ENCODE measurements at places on chromosomes 1 and 21.

DNA sequence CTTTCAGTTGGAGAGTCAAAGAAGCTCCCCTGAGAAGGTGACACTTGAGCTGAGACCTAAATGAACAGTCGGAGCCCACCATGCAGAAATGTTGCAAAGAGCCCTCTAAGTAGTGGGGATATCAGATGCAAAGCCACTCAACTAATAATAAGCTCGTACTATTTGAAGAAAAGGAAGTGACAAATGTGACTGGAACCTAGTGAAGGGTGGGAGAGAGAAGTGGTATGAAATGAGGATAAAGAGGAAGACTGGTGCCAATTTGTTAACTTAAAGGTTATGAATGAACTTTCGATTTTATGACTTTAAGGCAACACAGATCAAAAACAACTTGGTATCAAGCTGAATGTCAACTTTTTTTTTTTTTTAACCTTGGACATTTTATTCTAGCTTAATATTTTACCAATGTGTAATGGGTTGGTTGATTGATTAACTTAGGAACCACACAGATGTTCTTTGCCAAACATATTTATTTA, 14.7 kb downstream of the LYPLAL1 start:
- H3K27ac ChIP-seq: no peak overlapping the region
- no peaks in the 10 kb centered on the region for H3K36me3 ChIP-seq
- DNase-seq: no peak
- no peaks in the 10 kb centered on the region for H3K27me3 ChIP-seq
- H3K4me1 ChIP-seq: no peaks in the 10 kb centered on the region

- peak overlapping the region; percentile 33 for H3K4me3 ChIP-seq
- peaks cover 42% of the 10 kb centered on the region for H3K4me1 ChIP-seq
These were observed 2.5 kb downstream of the RHOC start for GRCh38 chr1:112704391-112704933.

- H3K4me1 ChIP-seq: no peaks in the 10 kb centered on the region
- H3K27ac ChIP-seq: no peak overlapping the region
These were observed 23.8 kb downstream of the OTUD7B start for GRCh38 chr1:149986486-149987296.

DNA sequence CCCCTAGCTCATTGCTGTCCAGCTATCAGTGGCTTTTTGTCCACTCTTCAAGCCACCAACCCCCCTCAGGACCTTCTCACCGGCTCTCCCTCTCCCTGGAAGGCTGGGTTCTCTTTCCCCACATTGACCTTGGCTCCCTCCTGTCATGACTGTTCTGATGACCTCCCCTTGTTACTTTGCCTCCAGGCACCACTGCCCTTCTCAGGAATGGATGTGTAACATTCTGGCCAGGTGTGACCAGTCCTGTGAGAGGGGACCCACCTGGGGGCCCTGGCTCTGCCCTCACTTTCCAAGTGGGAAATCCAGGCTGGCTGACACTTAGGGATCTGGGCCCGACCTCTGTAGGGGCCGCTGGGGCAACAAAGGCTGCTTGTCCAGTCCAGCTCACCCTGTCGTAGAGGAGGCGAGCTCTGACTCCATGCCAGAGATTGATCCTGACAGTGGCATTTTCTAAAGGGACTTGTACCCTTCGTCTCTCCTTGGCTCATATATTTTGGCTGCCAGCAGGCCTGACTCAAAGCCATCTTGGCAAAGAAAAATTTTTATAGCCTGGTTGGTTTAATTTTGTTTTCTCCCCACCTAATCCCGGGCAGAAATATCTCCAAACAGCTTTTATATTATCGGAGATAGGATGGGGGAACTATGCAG, 37.9 kb upstream of the USP24 start:
- H3K27ac ChIP-seq: no peak overlapping the region
- DNase-seq: no peak
- peaks cover 5% of the 10 kb centered on the region for H3K4me1 ChIP-seq
- H3K4me3 ChIP-seq: no peak overlapping the region
- H3K27me3 ChIP-seq: no peaks in the 10 kb centered on the region

DNA sequence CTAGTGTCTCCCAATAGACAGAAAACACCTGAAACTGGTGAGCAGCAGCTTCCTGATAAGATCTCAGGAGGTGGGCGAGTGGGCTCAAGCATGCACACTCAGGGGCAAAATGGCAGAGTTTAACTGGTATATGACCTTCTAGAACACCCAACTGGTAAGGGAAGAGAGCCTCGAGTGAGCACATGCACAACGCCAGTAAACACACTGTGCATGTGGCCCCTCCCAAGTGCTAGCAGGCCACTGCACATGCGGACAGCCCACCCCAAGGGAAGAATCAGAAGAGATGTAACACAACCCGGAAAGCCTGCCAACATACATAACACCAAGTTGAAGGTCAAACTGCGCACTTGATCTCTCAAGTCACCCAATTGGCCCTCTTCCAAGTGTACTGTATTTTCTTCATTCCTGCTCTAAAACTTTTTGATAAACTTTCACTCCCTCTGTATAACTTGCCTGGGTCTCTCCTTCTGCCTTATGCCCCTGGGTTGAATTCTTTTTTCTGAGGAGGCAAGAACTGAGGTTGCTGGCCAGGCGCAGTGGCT, 138.2 kb downstream of the GLUL start:
- no peak overlapping the region for H3K27ac ChIP-seq
- DNase-seq: no peak
- H3K4me3 ChIP-seq: no peak overlapping the region
- no peaks in the 10 kb centered on the region for H3K27me3 ChIP-seq
- no peaks in the 10 kb centered on the region for H3K4me1 ChIP-seq

- no peaks in the 10 kb centered on the region for H3K4me1 ChIP-seq
- peaks cover 90% of the 10 kb centered on the region for H3K36me3 ChIP-seq
- no peaks in the 10 kb centered on the region for H3K27me3 ChIP-seq
- no peak for DNase-seq
- no peak overlapping the region for H3K27ac ChIP-seq
These were observed 18.0 kb upstream of the ST3GAL3 start for GRCh38 chr1:43689289-43689688.

- H3K36me3 ChIP-seq: peaks cover 3% of the 10 kb centered on the region
- H3K4me1 ChIP-seq: no peaks in the 10 kb centered on the region
- no peak for DNase-seq
- H3K27me3 ChIP-seq: no peaks in the 10 kb centered on the region
These were observed 38.5 kb downstream of the ABCD3 start for GRCh38 chr1:94456736-94457135.

GRCh38 chr1:197862671-197863070, 39.8 kb upstream of the C1orf53 start:
- no peak overlapping the region for H3K27ac ChIP-seq
- H3K36me3 ChIP-seq: no peaks in the 10 kb centered on the region
- DNase-seq: no peak
- H3K4me1 ChIP-seq: no peaks in the 10 kb centered on the region
- H3K27me3 ChIP-seq: no peaks in the 10 kb centered on the region

GRCh38 chr1:28104866-28105467, 16.6 kb upstream of the EYA3 start:
- H3K4me3 ChIP-seq: no peak overlapping the region
- H3K27ac ChIP-seq: no peak overlapping the region
- no peak for DNase-seq
- H3K4me1 ChIP-seq: no peaks in the 10 kb centered on the region
- no peaks in the 10 kb centered on the region for H3K27me3 ChIP-seq

- no peaks in the 10 kb centered on the region for H3K36me3 ChIP-seq
- H3K4me1 ChIP-seq: peaks cover 3% of the 10 kb centered on the region
These were observed 130.9 kb downstream of the DMRTB1 start for GRCh38 chr1:53590104-53590503.

- peaks cover 30% of the 10 kb centered on the region for H3K4me1 ChIP-seq
- DNase-seq: no peak
- no peaks in the 10 kb centered on the region for H3K27me3 ChIP-seq
- peak overlapping the region; percentile 16 for H3K4me3 ChIP-seq
These were observed 4.1 kb upstream of the AGTRAP start for GRCh38 chr1:11731691-11732283.

GRCh38 chr1:94538243-94538827, 3.2 kb downstream of the F3 start:
- DNase-seq: no peak
- H3K27ac ChIP-seq: no peak overlapping the region
- no peaks in the 10 kb centered on the region for H3K36me3 ChIP-seq
- H3K4me1 ChIP-seq: peaks cover 10% of the 10 kb centered on the region

DNA sequence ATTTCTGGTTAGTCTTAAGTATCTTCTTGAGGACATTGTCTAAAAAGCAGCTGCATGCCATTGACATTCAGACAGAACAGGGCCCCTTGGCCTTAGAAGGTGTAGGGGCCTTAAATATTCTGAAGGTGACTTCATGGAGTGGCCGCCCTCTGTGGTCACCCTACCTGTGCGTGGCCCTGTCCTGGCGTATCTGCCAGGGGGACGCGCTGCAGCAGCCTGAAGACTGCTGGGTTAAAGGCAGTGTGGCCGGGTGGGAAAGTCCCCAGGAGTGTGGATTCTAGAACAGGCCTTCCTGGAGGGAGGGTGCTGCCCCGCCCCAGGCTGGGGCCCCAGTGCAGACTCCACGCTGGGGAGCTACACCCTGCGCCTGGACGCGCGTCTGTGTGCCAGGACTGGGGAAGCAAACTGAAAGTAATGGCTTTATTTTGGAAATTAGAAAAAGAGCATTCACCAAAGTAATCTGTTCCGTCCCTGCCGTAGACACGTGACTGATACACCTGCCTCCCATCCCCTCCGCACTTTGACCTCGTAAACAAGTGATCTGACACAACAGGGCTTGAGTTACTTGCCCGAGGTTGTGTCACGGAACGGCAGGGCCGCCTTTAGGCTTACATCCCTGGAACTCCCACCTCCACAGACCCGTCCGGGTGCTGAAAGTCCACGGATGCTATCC, 1.8 kb downstream of the AGPAT3 start:
- H3K4me3 ChIP-seq: peak overlapping the region; percentile 76
- H3K27ac ChIP-seq: peak overlapping the region; percentile 84
- H3K4me1 ChIP-seq: peaks cover 23% of the 10 kb centered on the region
- no peaks in the 10 kb centered on the region for H3K27me3 ChIP-seq
- H3K36me3 ChIP-seq: no peaks in the 10 kb centered on the region
- DNase-seq: peak; percentile 58

Measured in effector memory CD4-positive, alpha-beta T cell (primary cell).